EH (cell line): ENCODE measurements at places on chromosomes 11 and 22.
A peak's percentile ranks its signal among the peaks of the same experiment; 100 is the strongest.

DNA sequence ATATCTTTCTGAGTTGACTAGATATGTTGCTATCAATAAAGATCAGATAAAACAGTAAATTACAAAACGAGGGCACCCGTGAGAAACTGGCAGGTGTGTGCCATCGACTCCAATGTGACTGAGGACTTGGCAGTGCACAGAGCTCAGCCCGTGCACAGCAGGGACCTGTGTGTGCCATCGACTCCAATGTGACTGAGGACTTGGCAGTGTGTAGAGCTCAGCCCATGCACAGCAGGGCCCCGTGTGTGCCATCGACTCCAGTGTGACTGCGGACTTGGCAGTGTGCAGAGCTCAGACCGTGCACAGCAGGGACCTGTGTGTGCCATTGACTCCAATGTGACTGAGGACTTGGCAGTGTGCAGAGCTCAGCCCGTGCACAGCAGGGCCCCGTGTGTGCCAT, 347.2 kb upstream of the B3GAT1 start:
- DNase-seq, result no peak

DNA sequence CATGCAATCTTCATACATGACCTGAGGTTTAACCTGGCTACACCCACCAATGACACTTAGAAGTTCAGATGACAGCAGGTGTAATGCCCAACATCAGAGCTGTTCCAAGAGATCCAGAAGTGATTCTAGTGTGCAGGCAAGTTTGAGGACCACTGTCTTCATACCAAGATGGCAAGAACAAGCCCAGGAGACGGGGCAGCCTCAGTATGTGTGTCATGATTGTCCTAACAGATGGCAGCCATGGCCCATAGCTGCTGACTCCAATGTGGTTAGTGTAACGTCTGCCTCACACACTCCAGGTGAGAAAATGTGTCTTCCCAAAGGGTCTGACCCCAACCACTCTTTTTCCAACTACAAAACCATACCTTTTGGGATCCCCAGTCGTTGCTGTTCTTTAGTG, 97.3 kb downstream of the ETS1 start:
- DNase-seq, result no peak

DNA sequence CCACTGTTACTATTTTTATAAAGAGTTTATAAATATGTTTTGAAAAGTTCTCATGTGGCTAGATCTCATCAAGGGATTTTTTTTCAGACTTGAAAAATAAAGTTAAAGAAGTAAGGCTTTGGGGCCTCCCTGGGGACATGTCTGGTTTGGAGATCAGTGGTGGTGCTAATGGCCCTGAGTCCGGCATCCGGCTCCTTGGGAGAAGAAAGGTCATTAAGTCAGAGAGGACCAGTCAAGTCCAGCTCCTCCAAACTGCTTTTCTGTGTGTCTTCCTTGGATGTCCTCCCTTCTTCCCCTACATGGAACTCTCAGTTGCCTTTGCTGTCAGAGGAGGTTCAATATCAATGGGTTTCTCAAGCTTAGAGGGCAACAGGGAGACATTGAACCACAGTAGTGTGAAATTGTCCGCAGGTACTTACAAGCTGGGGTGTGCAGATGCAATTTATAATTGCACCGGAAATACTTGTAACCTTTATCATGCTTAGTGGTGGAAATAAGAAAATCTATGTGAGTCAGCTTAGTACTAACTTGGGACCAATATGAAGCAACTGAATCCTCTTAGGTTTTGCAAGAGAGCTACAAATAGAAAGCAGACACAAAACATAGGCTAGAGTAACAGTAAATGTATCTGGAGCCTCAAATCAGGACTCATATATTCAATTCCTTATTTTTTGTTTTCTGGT, 144.3 kb downstream of the TEAD1 start:
- peak; percentile 88 for DNase-seq

- DNase-seq, result no peak
Measured at GRCh38 chr22:42164901-42165300, 34.3 kb upstream of the CYP2D6 start.

GRCh38 chr22:45026511-45026910, 16.7 kb upstream of the PHF21B start:
- DNase-seq, result no peak

DNA sequence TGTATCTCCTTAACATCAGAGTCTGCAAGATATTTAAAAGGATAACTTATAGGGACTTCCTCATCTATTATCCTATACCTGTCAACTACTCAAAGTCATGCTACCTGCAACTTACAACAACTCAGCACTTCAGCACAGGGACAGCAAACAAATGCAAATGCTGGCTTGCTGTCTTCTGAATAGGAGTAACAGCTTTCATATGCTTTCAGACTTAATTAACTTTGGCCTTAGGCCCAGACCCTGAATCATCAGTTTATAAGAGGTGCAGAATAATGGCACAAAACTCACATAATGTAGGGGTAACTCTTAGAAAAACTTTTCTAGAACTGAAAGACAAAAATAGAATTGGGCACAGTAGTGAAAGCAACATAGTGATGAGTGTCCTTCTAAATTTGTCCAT, 953.4 kb downstream of the DLG2 start:
- DNase-seq, result no peak

- no peak for DNase-seq
Measured at GRCh38 chr11:47332303-47332711, 20.2 kb downstream of the MYBPC3 start.

- peak; percentile 92 for DNase-seq
Measured at GRCh38 chr11:86811637-86812321, 11.4 kb downstream of the PRSS23 start.

- DNase-seq, result no peak
Measured at GRCh38 chr11:113551645-113552044, 76.4 kb upstream of the DRD2 start.

DNA sequence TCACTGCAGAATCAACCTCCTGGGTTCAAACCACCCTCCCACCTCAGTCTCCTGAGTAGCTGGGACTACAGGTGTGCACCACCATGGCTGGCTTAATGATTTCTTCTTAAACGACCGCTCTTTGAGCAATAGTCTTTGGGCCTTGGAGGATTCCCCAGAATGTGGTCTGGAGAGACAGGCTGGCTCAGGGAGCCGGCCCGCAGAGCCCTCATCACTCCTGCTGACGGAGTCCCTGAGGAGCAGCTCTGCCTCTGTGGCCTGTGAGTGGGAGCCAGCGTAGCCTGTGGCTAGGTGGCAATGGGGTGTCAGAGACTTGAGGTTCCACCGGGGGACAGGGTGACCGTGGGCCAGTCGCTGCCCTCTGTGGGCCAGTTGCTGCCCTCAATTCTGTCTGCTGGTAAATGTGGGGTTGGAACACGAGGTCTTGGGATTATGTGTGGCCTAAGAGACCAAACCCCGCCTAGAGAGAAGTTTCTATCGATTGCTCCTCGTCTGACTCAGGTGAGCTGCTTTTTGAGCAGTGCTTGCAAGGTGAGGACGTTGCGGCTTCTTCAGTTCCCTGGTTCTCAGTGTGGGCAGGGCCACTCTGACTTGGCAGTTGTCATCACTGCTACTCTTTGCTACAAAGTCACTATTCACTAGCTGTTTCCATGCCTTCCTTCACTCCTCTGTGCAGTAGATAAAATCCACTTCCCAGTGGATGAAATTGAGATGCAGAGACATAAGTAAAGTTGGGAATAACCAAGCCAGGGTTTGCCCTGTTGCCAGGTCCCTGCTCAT, 124.8 kb upstream of the NECTIN1 start:
- DNase-seq, result no peak

GRCh38 chr11:125102510-125102909, 8.9 kb downstream of the TMEM218 start:
- DNase-seq, result no peak

DNA sequence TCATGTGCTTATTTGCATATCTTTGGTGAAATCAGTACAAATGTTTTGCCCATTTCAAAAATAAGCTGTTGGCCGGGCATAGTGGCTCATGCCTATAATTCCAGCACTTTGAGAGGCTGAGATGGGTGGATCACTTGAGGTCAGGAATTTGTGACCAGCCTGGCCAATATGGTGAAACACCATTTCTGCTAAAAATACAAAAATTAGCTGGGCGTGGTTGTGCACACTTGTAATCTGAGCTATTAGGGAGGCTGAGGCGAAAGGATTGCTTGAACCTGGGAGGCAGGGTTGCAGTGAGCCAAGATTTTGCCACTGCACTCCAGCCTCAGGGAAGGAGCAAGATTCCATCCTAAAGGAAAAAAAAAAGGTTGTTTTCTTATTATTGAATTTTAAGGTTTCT, 136.0 kb downstream of the SWAP70 start:
- DNase-seq, result peak; percentile 76

- DNase-seq, result no peak
Measured at GRCh38 chr11:44674809-44675208, 52.0 kb upstream of the TSPAN18 start.

DNA sequence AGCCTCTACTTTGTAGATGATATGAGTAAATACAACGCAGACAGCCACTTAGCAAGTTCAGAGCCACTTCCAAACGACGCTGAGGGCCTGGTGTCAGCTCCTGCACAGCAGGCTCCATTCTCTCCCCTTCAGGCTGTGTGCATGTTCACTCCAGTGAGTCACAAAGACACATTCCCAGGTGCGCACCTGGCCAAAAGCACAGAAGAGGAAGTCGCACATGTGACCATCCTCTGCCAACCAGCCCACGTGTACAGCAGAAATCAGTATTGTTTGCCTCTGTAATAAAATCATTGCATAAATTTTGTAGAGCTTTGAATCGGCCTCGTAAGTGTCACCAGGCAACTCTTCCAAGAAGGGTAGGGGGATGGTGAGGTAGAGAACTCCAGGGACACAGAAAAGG, 19.5 kb upstream of the TPH1 start:
- no peak for DNase-seq

DNA sequence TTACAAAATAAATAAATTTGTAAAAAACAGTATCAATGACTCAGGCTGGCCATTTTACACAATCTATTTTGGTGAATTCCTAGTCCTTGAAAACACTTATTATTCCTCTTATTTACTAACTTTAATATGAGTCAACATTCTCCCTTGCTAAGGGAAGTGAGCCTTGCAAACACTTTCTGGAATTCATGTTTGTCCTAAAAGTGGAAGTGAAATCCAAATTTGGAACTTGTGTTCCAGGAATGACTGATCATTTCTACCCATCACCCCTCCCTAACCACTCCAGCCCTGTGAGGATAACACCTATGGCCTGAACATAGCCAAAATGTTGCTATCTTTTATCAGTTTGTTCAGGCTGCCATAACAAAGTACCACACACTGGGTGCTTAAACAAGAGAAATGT, 83.1 kb downstream of the OR5AK2 start:
- DNase-seq, result peak; percentile 74

GRCh38 chr22:43889201-43889859, 2.5 kb downstream of the PNPLA5 start:
- DNase-seq, result no peak

DNA sequence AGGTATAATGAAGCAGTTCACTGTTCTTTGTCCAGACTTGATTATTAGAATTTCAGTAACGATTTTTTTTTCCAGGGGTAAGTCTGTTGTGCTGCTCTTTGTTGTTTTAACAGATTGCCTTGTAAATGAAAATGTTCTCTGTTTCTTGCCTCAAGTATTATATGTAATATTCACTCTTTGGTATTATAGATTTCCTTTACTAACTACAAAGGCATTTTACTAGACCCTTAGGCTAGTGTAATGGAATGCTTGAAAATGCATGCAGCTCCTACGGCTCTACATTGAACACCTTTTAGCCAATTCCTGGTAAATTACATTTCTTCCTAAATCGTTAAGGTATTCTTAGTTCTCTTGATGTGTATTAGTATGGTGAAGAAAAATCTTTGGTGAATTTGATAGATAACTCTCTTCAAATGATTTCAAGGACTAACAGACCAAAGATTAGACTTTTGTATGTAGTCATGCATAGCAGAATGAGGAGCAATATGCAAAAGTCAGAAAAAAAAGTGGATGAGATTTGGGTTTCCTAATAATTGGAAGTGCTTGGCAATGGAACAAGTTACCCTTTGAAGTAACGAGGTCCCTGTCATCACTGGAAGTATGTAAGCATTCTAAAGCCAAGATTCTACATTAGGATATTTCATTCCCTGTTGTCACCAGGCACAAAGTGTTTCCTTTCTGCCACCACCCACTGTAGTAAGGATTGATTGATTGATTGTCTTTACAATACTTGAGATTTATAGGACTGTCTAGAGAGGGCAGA, 113.1 kb downstream of the DBX1 start:
- DNase-seq, result peak; percentile 53

GRCh38 chr22:44680058-44680457, 21.9 kb upstream of the PRR5 start:
- no peak for DNase-seq

DNA sequence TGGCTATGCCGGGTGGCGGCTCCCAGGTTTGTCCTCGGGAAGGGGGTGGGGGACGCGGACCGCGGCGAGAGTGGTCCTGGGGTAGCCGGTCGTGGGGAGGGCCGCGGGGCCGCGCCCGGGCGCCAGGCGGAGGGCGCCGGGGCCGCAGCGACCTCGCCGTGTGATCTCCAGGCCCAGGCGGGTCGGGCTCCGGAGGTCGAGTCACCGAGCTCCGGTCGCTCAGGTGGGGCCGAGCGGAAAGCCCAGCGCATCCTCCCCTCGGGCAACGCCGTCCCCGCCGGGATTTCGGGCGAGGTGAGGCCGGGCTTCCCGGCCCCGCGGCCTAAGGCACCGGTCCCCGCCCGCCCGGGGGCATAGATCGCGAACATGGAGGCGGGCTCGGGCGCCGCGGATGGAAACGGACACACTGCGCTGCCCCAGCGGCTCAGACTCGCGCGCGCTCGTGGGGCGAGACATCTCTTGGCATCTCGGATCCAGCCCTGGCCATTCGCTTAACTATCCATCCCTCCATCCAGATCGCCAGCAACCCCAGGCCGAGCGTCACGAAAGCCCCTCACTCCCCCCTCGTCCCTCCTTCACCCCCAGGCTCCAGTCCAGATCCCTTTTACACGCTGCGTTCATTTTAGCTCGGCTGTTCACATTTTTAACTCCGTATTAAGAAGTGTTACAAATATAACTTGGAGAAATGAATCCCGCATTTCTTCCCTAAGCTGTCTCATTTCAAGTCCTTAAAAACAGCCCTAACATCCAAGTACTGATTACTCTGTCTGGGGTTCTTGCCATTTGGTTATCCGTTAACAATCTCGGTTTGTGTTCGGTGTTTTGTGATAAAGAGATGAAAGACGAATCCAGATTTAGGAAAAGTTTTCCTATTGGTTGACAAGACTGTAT, 460 bp downstream of the ZC3H12C start:
- peak; percentile 63 for DNase-seq

GRCh38 chr11:131616481-131617140, 246.2 kb downstream of the NTM start:
- no peak for DNase-seq

DNA sequence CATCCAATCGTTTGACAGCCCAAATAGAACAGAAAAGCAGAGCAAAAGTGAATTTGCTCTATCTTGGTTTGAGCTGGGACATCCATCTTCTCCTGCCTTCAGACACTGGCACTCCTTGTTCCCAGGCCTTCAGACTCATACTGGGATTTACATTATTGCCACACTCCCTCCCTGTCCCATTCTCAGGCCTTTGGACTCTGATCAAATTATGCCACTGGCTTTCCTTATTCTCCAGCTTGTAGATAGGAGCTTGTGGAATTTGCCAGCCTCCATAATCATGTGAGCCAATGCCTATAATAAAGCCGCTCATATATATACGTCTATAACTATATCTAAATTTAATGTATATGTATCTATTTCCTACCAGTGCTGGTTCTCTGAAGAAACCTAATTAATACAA, 568.3 kb upstream of the KIRREL3 start:
- DNase-seq, result no peak
